ENCODE measurements at places on chromosomes 2 and 18. TPM values are rescaled to one million over a fixed set of nuclear protein-coding genes. Genes with fewer than 3 reads are reported as not detected.

CCDC138 gene
- 3.7 TPM for total RNA-seq

IL1RL2 gene
- total RNA-seq = 0.88 TPM

NXPH2 gene
- total RNA-seq = 0.13 TPM

LOXHD1 gene
- not detected for total RNA-seq

CCDC141 gene
- not detected for total RNA-seq

SPHKAP gene
- total RNA-seq = 0.26 TPM

COLEC12 gene
- 4.0 TPM for total RNA-seq

Measured in epithelial cell of alveolus of lung (primary cell).